Progenitor cell of endocrine pancreas (in vitro differentiated cells): ENCODE measurements at places on chromosomes 11 and 22.

DNA sequence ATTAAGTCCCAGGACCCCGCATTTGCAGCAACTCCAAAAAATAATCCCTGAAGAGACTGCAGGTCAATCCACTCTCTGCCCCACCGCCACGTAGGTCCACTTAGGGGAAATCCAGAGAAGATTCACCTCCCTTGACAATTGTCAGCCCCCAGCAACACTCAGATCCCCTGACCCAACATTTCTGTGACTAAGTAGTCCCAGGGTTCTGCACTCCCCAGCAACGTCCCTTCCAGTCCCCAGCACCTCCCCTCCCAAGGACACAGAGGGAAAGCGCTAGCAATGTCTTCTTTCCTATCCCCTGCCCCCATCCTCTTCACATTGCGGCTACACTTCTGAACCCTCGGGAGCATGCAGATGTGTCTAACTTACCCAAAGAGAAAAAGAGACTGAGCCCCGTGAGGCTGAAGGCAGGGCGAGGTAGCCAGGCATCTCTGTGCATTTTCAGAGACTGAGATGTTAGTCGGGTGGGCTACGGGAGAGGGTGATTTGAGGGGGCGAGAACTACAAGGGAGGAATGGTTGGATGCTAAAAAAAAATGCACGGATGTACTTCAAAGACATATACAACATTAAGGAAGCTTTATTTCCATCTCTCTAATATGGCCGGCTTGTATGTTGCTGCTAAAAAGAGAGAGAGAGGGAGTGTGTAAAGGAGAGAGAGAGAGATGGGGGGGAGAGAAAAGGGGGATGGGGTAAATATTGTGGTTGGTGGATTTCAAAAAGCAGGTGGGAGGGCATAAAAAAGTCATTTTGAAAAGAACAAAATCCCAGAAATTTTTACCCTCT is at the start of gene SCN2B:
SCN2B (minus strand) TSS at position 647 of the 785 bp plus-strand sequence; CDS start at position 439, 208 bp downstream.
- DNase-seq: no peak

DNA sequence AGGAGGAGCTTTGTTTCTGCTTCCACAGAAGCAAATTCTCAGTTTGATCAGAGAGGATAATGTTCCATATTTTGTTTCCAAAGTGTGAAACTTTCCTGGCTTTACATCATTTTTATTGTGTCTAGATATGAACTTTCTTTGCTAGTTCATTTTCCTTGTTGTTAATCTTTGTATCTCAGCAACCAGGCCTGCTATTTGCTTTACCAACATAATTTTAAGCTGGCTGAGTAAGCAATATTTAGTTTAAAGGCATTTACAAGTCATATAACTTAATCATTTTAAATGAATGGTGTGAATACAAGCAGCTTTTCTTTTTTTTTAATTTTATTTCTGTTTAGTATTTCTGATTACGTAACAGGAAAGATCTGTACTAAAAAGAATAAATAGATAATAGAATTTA is 15.2 kb downstream of the NUCB2 start:
- no peak for DNase-seq

- DNase-seq: peak; percentile 92
Measured at GRCh38 chr22:41697126-41697775, 2.1 kb upstream of the MEI1 start.

DNA sequence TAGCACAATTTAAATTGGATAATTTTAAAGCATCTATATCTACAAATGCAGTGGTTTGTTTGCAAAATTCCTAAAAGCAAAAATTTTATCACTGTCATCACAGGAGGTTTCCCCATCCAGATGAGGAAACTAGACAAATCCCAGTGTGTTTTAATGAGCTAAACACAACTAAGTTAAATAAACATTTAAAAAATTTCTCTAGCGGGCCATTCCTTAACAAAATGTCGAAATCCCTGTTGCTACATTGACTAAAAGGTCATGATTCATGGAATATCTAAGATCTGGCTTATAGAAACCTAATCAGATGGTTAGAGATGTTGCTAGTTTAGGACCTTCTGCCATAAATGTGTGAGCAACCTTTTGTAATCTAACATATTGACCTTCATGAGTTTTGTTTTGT is 107.3 kb upstream of the BDNF start:
- DNase-seq: no peak

GRCh38 chr11:4541071-4541470 is 3.9 kb upstream of the OR52M1 start:
- no peak for DNase-seq

- DNase-seq: no peak
Measured at GRCh38 chr11:19281041-19281440, 40.3 kb upstream of the E2F8 start.

DNA sequence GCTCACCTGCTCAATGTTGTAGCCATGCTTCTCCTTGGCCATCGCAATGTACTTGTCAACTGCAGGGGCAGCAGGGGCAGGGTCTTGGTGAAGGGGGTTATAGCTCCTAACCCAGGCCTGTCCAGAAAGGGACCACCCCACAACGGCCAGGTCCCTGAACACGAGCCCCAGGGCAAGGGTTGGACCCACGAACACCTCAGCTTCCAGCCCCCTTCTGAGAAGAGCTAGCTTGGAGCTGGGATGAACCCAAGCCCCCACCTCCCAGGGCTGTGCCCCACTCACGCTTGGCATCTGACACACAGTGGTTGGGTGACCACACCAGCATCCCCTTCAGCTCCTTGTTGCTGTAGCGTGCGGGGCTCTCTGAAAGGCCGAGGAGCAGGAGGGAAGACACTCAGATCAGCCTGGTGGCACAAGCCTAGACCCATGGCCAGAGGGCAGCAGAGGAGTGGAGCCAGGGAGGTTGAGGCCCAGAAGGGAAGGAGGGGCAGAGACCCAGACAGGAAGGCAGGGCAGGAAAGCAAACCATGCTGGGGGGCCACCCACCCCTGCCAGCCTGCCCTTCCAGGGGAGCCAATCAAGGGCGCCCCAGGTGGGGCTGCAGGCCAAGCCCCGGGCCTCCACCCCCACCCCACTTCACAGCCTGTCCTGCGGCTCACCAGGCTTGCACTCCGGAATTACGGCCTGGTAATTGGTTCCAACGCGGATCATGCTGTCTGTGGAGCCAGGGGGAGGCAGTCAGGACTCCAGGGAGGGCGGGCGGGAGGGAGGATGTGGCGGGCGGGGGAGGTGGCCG is 1.9 kb downstream of the RCOR2 start:
- DNase-seq: no peak

DNA sequence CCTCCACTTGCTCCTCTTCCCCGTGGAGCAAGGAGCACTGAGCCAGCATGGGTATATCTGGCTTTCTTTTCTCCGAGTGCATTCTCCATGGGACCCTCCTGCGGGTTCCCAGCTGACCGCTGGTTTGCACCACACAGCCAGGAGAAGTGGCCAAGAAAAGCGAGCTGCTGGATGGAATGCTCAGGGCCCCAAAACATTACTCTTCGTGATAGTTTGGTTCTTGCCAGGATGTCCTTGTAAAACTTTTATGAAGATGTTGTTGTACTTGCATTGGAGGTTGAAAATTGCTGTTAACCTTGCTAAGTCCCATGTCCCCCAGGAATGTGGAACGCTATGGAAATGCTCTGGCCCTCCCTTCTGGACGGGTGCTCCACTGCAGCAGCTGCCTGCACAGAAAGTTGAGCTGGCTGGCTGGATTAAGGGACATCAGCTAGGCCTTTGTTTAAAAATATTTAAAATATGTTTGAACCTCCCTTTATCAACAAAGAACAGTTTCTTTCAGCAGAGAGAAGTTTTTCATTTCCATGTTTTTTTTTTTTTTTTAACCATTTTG is 68.7 kb downstream of the ZNRF3 start:
- DNase-seq: no peak

DNA sequence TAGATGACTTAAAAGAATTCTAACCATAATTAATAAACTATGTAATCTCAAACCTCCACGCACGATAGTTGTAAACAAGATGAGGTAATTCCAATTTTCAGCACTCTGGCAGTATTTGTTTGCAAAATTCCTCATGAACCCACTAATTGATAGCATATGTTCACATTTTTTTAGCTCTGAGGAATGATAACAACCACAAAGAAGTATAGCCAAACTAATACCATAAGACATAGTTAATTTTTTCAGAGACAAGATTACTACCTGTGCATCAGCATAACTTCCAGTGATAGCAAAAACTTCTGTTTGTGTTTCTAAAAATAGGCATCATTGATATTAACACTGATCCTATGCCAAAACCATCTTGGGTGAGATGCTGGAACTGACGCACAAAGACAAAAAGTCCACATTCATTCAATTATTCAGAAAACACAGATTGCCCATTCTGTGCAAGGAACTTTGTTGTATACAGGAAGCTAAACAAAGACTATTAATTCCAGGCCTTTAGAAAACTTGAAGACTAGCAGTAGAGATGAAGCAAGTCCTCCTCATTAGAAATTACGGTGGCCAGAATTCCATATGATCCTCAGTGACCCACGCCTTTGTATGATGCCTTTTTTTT is 57.7 kb downstream of the PDGFD start:
- DNase-seq: no peak

- DNase-seq: no peak
Measured at GRCh38 chr11:23399995-23400394, 539.7 kb upstream of the CCDC179 start.

- no peak for DNase-seq
Measured at GRCh38 chr11:35891096-35891495, 52.8 kb upstream of the LDLRAD3 start.

DNA sequence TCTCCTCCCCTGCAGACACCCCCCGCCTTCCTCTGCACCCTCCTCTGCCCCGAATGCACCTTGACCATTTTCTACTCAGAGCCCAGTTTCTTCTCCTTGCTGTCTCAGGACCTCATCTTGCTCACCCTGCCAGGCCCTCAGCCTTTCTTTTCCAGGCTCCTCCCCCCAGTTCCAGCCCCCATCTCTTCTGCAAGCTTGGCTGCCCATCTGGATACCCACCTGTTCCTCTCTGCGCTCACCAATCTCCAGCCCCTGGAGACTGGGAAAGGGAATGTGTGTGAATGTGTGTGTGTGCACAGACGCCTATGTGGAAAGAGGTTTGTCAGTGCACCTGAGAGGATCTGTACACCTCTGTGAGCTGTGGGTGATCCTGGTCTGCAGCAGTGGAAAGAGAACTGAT is 36.4 kb downstream of the SLC22A12 start:
- DNase-seq: no peak

- peak; percentile 39 for DNase-seq
Measured at GRCh38 chr11:63614136-63614671, at the start of gene PLAAT3. PLAAT3 (minus strand) TSS chr11:63614433; CDS start chr11:63614014, 419 bp downstream.

- DNase-seq: no peak
Measured at GRCh38 chr11:77151804-77152509, 23.9 kb downstream of the MYO7A start.

GRCh38 chr11:75475767-75476650 is 43.0 kb upstream of the KLHL35 start:
- no peak for DNase-seq

DNA sequence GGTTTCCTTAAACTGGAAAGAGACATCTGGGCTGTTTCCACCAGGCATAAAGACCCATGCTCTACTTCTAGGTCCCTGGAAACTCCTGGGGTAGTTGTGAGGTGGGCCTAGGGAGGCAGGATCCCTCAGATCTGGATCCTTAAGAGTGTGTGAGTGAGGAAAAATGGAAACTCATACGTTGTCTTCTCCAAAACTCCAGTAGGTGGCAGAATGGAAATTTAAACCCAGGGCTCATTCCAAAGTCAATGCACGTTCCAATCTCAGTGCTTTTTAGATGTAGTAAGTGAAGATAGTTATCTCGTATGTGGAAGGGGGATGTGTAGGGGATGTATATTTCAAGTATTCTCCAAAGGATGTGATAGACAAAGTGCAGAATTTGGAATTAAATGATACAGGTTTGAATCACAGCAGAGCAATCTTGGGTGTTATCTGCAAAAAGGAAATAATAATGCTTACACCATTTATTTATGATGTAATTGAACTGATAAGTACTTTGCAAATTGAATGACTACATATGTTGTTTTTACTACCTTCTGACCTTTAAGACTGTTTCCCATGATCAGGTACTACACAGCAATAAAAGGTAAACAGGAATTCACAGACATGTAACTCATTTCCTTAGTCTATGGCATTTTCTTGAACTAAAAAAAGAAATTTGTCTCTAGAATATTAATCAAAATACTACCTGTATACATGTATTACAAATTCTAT is 13.1 kb upstream of the MMP1 start:
- DNase-seq: no peak

DNA sequence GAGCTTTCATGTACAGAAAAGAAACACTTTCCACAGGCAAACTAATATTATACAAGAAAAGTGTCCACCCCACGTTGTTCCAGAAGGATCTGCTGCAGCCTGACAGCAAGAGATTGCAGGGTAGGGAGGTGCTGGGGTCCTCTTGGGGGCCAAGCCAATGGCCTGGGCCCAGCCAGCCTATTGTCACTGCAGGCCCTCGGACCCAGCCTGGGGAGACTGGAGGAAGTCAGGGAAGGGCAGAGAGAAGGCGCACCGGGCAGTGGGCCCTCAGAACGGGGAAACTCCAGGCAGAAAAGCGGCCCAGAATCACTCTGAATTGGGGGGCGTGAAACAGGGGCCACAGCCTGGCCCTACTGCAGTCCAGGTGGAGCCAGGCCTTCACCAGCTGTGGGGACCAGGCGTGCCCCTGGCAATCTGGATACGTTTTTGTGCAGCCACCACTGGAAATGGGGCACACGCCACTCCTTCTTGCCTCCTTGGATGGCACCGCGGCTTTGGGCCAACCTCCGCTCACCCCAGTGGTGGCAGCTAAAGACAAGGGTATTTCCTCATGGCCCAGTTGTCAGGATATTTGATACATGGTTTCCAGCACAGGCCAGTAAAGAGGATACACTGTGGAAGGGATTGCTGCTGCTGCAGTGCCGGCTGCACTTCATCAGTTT is 3.9 kb upstream of the NAP1L4 start:
- no peak for DNase-seq

DNA sequence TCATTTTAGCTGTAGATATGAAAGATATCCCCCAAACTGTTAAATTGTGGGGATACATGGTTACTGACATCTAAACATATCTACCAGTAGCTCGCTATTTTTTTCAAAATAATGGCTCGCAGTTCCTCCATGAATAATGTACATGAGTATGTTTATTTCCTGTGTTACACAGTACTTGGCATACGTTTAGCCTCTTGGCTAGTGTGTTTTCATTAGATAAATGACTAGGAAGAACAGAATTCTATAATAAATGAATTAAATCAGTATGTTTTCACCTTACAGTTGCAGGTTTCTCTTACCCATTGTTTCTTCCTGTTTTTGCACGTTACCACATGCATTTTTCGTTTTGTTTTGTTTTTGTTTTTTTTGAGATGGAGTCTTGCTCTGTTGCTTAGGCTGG is 21.8 kb downstream of the RNF169 start:
- DNase-seq: no peak

- DNase-seq: no peak
Measured at GRCh38 chr11:72079819-72080325, 470 bp downstream of the NUMA1 start.
